ENCODE measurements at places on chromosomes 2 and 18. TPM values are rescaled to one million over a fixed set of nuclear protein-coding genes. Genes with fewer than 3 reads are reported as not detected.

DNA sequence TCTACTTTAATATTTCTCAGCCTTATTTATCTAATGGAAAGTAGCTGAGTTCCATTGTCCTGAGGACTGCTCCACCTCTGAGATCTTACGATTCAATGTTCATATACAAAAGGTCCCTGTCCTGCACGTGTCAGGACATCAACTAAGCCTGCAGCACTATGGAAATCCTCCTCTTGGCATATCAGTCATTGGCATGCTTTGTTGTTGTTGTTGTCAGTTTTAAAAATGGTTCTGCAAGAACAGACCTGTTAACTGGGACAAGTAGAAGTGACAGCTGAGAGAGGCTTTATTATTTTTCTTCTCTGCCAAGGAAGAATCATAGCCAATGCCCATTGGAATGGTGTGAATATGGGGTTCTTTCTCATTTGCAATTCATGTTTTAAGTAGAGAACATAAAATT is 450.1 kb upstream of the PKDCC start:
- DNase-seq: no peak

GRCh38 chr2:103135679-103136078 is 373.8 kb downstream of the TMEM182 start:
- no peak for DNase-seq

GRCh38 chr18:47928466-47928865 is 2.0 kb downstream of the SMAD2 start:
- peak; percentile 18 for DNase-seq

DNA sequence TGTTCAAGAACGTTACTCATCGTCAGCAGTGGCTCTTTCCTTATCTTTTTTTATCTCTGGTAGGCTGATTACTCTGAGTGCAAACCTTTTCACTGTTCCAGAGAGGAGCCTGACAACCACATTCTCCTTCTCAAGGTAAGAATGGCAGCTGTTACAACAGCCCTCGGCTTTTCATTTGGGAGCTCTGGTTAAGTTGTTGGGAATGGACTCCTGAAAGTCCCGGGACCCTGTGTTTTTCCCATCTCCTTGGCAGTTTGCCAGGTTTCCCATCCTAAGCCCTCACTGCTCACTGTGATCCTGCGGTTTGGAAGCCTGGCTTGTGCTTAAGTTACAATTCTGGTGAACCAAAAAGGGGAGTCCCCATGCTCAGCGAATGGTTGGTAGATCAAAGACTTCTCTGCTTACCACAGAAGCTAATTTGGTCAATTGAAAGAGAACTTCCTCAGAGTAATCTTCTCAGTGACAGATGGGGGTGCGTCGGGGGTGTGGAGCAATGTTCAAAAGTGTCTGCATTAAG is 122.3 kb downstream of the LYPD6B start:
- no peak for DNase-seq

- no peak for DNase-seq
Measured at GRCh38 chr2:47119001-47119400, 36.1 kb downstream of the STPG4 start.

DNA sequence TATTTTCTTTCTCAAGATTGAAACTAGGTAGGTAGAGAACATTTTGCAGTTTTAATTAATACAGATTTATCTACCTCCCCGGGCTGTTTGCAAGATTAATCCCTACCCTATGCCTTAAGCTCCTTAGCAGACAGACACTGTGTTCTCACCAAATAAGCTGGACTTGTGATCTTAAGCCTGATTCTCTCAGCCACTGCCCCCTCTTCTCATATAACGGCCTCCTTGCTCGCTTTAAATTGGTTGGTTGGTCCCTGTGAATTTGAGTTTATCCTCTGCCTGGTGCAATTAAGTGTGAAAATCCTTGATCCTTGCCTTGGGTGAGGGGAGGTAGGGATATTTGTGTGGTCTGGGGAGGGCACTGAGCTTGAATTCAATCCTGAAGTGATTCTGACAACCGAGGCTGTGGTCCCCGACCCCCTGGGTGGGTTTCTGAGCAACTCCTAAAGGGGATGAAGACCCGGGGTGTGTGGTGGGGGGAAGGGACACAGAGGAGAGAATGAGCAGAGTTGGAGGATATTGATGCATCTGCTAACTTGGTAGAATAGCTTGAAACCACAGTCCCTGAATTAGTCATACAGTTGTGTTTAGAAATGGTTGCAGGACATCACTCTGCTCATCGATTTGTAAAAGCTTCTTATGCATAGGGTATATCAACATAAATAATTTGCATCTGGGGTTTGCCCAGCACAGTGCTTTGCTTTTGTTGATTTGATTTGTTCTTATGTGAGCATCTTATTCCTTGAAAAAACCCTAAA is 36.9 kb upstream of the NCKAP5 start:
- no peak for DNase-seq

DNA sequence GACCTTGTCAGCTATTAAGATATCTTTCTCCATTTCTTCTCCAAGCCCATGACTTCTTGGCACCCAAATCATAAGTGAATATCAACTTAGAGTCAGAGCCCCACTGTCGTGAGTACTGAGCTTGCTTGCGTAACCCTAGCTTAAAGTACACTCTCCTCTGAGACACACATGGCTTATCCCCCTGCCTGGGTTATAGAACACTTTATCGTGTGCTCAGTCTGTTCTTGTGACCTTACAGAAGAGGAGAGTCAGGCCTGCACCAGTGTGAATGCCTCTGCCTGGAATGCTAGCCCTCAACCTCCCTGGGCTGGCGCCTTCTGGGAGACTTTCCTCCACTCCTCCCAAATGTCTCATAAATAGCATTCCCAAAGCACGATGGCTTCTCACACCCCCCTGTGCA is 79.3 kb downstream of the CEP192 start:
- DNase-seq: no peak

DNA sequence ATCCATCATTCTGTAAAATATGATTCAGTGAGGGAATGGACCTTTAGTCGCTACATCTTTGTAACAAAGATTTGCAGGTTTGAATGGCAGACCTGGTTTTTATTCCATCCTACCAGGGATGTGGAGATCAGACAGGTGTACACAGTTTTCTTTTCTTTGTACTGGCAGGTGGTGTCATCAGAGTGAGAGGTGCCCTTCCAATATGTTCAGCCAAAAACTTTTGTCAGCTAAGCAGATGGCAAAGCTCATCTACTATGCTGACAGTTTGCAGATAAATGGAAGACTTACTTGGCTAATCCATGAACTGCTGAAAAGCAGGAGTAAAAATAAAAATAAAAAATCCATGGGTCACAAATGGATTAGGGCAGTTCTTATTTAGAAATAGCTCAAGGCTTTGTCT is 185.5 kb upstream of the DOK6 start:
- no peak for DNase-seq

DNA sequence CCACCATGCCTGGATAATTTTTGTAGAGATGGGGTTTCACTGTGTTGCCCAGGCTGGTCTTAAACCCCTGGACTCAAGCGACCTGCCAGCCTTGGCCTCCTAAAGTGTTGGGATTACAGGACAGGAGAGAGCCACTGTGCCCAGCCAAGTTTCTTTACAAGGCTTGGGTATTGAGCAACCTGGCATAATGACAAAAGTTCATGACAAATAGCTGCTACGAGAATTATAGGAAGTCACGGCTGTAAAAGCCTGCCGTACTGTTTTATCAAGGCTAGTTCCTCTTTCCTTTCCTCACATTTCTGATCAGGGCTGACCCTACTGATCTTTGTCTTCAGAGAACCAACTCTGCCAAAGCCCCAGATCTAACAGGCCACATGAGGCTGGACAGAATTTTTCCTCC is 490.4 kb upstream of the SPRED2 start:
- no peak for DNase-seq

- no peak for DNase-seq
Measured at GRCh38 chr18:79611040-79611681, 68.4 kb upstream of the CTDP1 start.

GRCh38 chr2:23464905-23465537 is 80.0 kb downstream of the KLHL29 start:
- DNase-seq: no peak

DNA sequence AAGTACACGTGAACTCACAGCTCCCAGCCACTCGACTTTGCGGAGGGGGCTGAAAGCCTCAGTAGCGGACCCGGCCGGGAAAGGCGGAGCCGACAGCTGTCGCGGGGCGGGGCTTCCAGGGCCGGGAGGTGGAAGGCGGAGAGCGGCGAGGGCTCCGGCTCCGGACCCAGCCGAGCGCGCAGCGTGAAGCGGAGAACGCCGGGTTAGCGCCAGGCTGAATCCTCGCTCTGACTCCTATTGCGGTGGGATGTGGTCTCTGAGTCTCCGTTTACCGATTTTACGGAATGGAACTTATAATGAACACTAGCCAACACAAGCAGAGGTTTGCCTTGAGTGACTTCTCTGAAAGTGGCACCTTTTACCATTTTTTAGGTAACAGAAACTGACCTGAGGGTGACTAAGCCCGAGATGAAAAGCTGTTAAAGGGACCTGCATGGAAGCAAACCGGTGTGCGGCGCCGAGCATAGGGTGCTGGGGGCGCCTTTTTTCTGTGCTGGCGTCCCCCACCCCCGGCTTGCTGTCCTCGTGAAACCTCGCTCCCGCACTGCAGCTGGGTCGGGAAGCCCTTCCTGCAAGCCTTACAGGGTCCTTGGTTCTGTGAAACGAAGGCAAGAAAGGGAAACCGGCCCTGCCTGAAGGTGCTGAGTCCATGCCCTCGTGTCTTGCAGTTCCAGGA is 72.9 kb downstream of the EN1 start:
- DNase-seq: no peak

DNA sequence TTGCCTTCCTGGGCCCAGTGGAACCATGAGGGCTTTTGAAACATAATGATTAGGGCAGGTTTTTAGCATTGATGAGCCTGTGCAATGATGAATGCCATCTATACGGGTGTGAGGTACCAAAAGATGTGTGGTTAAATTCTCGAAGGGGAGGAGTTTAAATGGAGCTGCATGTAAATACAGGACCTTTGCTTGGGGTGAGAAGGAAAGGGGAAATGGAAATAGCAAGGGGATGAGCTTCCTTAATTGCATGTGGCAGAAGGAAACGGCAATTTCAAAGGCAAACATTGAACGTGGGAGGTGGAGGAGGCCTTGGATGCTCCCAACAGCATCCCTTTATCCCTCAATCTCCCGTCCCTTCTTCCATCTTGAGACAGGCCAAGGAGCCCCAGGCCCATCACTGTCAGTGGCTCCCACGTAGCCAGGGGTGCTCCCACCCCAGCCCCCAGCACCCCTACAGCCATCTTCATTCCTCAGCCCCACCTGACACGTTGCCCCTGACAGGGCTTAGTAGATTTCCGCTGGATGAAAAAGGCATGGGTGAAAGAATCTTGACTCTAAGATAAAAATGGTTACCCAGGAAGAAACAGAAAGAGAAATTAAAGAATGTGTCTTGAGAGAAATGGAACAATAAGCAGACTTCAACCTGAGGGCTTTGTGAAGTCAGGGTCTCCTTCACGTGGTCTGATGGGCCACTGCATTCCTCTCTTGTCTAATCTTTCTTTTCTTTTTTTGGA is 32.5 kb downstream of the INPP5D start:
- no peak for DNase-seq

GRCh38 chr2:133163111-133163510 is 405.2 kb downstream of the NCKAP5 start:
- DNase-seq: no peak

- peak; percentile 1 for DNase-seq
Measured at GRCh38 chr2:97267411-97268074, 154.6 kb downstream of the ANKRD36 start.

DNA sequence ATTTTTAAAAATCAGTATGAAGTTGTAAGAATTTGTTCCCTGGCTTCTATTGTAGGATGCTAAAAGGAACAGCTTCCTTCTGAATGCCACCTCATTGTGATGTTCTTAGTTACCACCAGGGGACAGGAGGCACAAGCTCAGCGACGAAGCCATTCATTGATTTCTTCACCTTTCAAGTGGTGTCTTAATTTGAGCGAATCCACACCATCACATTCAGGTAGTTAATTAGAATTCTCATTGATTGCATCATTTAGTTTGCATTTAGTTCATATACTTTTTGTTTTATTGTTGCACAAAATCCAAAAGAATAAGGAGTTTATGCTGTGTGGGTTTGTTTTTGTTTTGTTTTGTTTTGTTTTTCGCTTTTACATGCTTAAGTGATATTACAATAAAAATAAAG is 23.1 kb downstream of the CYP27C1 start:
- peak; percentile 43 for DNase-seq

GRCh38 chr2:217636578-217636977 is 366.2 kb downstream of the TNS1 start:
- no peak for DNase-seq

DNA sequence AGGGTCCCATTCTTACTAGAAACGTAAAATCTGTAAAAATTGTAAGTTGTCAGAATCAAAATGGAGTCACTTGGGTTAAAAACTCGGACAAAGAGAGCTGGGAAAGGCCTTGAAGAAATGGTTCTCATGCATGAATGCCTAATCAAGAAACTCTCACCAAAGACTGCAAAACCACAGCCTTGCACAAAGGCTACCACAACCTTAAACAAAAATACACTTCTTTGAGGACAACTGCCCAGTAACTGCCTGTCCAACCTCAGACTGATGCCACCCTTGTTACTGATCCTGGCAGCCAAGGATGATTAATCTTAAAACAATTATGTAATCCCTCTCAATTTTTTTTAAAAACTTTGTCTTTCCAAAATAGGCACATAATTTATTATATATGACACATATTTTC is 299.3 kb downstream of the CCDC85A start:
- no peak for DNase-seq

DNA sequence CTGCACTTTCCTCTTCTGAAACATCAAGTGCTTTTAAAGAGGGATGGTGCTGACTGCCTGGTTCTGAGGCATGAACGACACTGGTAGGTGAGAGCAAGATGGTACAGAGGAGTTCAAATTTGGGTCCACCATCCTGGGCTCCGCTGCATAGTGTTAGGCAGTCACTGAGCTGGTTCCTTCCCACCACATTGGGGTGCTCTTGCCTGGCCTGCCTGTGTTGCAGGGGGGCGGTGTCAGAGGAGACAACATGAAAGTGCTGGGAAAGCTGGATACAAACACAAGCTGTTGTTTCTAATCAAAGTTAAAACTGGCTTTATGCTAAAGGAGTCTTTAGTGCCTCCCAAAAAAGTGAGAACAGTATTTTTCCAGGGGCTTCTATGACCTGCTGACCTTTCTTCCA is 258.1 kb downstream of the GBX2 start:
- DNase-seq: no peak

The ABCG5 gene
- total RNA-seq: not detected

The GEN1 gene
- 11.2 TPM for total RNA-seq

The HK2 gene
- 11.4 TPM for total RNA-seq

The PDE11A gene
- not detected for total RNA-seq

Data from CD4-positive, CD25-positive, alpha-beta regulatory T cell (primary cell).